ENCODE measurements at places on chromosomes 7 and 10. TPM values are rescaled to one million over a fixed set of nuclear protein-coding genes. Genes with fewer than 3 reads are reported as not detected.

Gene MYL10
- not detected for total RNA-seq

Gene ELN
- 3.7 TPM for total RNA-seq

Gene EFCAB10
- not detected for total RNA-seq

Gene WDR11
- total RNA-seq: 74.1 TPM

Gene FEZF1
- 12.7 TPM for total RNA-seq

Gene GPC2
- total RNA-seq: 530 TPM

Gene NPFFR1
- not detected for total RNA-seq

Gene LRRC4
- 60.0 TPM for total RNA-seq

Gene KCP
- total RNA-seq: 2.2 TPM

Gene ZNF804B
- total RNA-seq: 0.10 TPM

Gene CAV1
- 0.78 TPM for total RNA-seq

Gene MMRN2
- total RNA-seq: 5.4 TPM

Gene PKD2L1
- 0.44 TPM for total RNA-seq

Gene GIMAP4
- total RNA-seq: not detected

Gene POLR1F
- 11.3 TPM for total RNA-seq

Gene FXYD4
- not detected for total RNA-seq
